ENCODE measurements at places on chromosomes 1 and 21. TPM values are rescaled to one million over a fixed set of nuclear protein-coding genes. Genes with fewer than 3 reads are reported as not detected.

The FLG gene
- total RNA-seq = not detected

The AGL gene
- 8.4 TPM for total RNA-seq

The PLEKHG5 gene
- total RNA-seq = 14.2 TPM

The HMGCS2 gene
- not detected for total RNA-seq

The ITGB2 gene
- total RNA-seq = not detected

The C1QTNF12 gene
- total RNA-seq = 1.3 TPM

The FAM163A gene
- total RNA-seq = not detected

The SLC25A34 gene
- 2.1 TPM for total RNA-seq

The MTARC2 gene
- 5.7 TPM for total RNA-seq

The OR2AK2 gene
- total RNA-seq = not detected

The CDK18 gene
- 3.3 TPM for total RNA-seq

Data from mesangial cell (primary cell).